ENCODE measurements at places on chromosomes 11 and 22.
A peak's percentile ranks its signal among the peaks of the same experiment; 100 is the strongest.

DNA sequence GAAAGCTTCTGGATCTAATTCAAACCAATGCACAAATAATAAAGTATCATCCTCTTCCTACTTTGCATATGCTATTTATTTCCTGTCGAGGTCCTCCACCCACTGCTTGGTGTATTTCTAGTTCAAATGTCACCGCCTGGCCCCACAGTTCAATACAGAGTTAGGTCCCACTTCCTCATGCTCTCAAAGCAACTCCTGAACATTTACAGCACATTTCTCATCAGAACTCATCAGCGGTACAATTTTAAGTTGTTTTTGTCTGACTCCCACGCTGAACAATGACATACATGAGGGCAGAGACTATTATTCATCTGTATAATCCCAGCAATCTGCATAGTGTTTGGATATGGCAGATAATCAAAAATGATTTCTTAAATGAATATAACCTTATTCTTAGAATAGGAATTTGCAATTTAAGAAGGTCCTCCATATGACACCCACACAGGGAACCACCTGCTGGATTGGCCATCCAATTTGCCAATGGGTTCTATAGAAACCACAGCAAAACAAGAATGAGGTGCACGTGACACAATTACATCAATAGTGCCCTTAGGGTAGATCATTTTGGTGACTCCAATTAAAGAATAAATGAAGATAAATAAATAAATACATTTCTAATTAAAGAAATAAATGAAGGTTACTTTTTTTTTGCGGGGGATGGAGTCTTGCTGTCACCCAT is 54.2 kb downstream of the SLC25A17 start:
- no peaks in the 10 kb centered on the region for H3K36me3 ChIP-seq
- H3K4me3 ChIP-seq, result no peak overlapping the region

- H3K4me3 ChIP-seq, result no peak overlapping the region
- no peaks in the 10 kb centered on the region for H3K36me3 ChIP-seq
- no peak overlapping the region for H3K27ac ChIP-seq
- DNase-seq, result no peak
- H3K27me3 ChIP-seq, result no peaks in the 10 kb centered on the region
- H3K4me1 ChIP-seq, result no peaks in the 10 kb centered on the region
These were observed 41.8 kb upstream of the SCN3B start for GRCh38 chr11:123696183-123696582.

DNA sequence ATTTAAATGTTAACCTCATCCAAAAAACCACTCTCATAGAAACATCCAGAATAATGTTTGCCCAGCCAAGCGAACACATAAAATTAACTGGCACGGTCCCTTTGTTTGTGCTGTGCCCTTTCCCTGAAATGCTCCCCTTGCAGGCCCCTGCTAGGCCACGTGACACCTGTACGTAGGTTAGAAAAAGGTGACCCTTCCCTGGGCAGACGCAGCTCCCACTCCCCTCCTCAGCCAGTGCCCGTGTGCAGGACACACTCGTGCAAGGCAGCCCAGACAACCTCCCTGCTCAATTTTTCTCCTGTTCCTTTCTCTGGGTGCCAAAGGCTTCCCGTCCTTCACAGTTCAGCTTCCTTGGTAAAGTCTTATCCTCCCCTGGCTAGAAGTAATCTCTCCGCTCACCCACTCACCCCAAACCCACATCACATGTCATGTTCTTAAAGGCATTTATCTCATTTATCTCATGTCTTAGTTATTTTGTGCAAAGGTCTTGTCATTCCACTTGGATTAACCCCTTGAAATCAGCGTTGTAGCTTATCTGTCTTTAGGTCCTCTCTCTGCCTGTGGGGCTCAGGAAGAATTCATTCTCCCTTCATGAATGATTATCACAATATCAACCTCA is 20.7 kb downstream of the FAM83F start:
- H3K27ac ChIP-seq, result no peak overlapping the region
- H3K36me3 ChIP-seq, result 0 out of 2 replicates have a peak, but pooled peaks cover 7% of the 10 kb centered on the region
- H3K4me1 ChIP-seq, result no peaks in the 10 kb centered on the region
- no peaks in the 10 kb centered on the region for H3K27me3 ChIP-seq
- no peak overlapping the region for H3K4me3 ChIP-seq
- DNase-seq, result no peak

DNA sequence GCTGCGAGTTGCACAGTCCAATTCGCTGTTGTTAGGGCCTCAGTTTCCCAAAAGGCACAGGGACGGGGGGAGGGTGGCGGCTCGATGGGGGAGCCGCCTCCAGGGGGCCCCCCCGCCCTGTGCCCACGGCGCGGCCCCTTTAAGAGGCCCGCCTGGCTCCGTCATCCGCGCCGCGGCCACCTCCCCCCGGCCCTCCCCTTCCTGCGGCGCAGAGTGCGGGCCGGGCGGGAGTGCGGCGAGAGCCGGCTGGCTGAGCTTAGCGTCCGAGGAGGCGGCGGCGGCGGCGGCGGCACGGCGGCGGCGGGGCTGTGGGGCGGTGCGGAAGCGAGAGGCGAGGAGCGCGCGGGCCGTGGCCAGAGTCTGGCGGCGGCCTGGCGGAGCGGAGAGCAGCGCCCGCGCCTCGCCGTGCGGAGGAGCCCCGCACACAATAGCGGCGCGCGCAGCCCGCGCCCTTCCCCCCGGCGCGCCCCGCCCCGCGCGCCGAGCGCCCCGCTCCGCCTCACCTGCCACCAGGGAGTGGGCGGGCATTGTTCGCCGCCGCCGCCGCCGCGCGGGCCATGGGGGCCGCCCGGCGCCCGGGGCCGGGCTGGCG is at the start of gene BCR:
BCR (plus strand) TSS at position 209 of the 592 bp plus-strand sequence. CDS start 452 bp downstream, outside the sequence.
- no peak within 1 kb of the TSS for H3K27ac ChIP-seq
- DNase-seq, result no peak
- H3K4me3 ChIP-seq, result peak within 1 kb of the TSS; percentile 90
- H3K36me3 ChIP-seq, result no peaks in the 10 kb centered on the region

DNA sequence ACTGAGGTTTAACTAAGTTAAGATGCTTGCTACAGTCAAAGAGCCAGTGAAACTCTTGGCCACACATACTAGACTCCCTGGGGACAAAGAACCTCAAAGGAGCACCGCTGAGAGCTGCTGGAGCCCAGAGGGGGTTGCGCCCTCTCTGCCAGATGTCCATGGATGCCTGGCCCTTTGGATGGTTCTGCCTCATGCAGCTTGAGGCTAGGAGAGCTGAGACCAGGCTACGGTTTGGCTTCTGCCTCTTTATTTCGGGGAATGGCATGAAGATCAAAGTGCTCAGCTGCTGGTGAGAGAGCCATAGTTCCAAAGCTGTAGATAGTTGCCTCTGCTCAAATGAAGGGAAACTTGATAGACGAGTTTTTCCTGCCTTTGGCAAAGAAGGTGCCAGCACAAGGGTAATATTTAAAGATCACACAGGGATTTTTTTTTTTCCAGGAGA is 43.0 kb downstream of the RASSF10 start:
- no peaks in the 10 kb centered on the region for H3K36me3 ChIP-seq
- no peaks in the 10 kb centered on the region for H3K27me3 ChIP-seq
- no peak overlapping the region for H3K4me3 ChIP-seq
- no peaks in the 10 kb centered on the region for H3K4me1 ChIP-seq
- H3K27ac ChIP-seq, result no peak overlapping the region

- peaks cover 2% of the 10 kb centered on the region for H3K4me1 ChIP-seq
- no peak overlapping the region for H3K27ac ChIP-seq
- H3K36me3 ChIP-seq, result no peaks in the 10 kb centered on the region
These were observed 347.8 kb upstream of the PLET1 start for GRCh38 chr11:112608509-112608908.

DNA sequence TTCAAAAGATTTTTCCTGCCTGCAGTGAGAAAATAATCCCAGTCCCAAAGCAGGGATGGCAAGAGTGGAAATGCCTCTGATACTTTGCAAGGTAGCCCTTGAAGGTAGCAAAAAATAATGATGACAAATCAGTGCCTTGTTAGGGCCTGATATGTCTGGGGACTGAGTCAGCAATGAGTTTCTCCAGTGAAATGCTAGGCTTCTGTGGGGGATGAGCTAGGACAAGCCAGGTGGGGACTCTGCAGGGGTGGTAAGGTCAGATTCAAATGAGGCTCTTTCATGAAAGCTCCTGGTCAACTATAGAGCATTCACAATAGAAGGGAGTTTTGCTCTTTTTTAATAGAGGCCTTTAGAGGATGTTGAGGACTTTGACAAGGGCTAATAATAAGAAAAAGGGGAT is 77.7 kb downstream of the ME3 start:
- H3K27me3 ChIP-seq, result no peaks in the 10 kb centered on the region
- H3K36me3 ChIP-seq, result no peaks in the 10 kb centered on the region
- no peak overlapping the region for H3K27ac ChIP-seq
- no peak for DNase-seq
- no peak overlapping the region for H3K4me3 ChIP-seq
- H3K4me1 ChIP-seq, result peaks cover 10% of the 10 kb centered on the region

DNA sequence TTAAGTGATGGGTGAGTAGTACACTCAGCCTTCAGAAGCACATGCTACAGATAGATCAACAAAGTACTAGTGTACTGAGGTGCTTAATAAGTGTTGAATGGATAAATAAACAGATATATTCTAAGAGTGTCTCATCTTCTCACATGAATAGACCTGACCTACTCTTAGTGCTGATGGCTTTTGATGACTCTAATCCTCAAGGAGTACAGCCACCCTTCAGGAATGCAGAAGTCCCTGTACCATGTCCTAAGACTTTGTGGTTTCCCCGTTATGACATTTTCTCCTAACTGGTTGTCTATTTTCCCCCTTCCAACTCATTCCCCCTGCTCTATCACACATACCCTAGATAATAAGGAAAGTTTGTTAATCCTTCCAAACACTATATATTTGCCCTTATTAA is 61.6 kb downstream of the C11orf65 start:
- no peak for DNase-seq
- H3K27ac ChIP-seq, result no peak overlapping the region
- H3K36me3 ChIP-seq, result no peaks in the 10 kb centered on the region
- H3K4me3 ChIP-seq, result no peak overlapping the region
- H3K27me3 ChIP-seq, result no peaks in the 10 kb centered on the region

GRCh38 chr11:133832096-133832990 is 13.0 kb downstream of the SPATA19 start:
- no peak for DNase-seq
- H3K4me3 ChIP-seq, result no peak overlapping the region
- H3K27ac ChIP-seq, result no peak overlapping the region
- H3K36me3 ChIP-seq, result no peaks in the 10 kb centered on the region
- no peaks in the 10 kb centered on the region for H3K4me1 ChIP-seq

DNA sequence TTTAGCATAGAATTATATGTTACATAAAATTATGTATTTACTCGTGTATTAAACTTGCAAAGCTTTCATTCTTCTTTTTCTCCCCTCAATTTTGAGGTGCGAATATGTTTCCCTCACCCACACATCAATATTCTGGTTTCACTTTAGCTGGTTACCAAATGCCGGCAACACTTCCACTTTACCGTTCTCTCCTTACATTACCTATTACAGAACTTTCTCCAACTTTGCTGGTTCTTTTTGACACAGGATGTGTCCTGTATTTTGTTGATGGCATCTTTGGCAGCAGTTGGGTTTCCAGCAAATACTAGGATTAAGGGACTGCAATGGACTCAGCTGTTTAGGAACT is 84.9 kb downstream of the PRR5L start:
- H3K27me3 ChIP-seq, result peaks cover 2% of the 10 kb centered on the region
- H3K27ac ChIP-seq, result no peak overlapping the region
- DNase-seq, result no peak
- H3K4me3 ChIP-seq, result no peak overlapping the region
- no peaks in the 10 kb centered on the region for H3K36me3 ChIP-seq
- no peaks in the 10 kb centered on the region for H3K4me1 ChIP-seq

GRCh38 chr11:132220474-132220873 is 850.1 kb downstream of the NTM start:
- no peaks in the 10 kb centered on the region for H3K36me3 ChIP-seq
- no peak for DNase-seq
- no peak overlapping the region for H3K27ac ChIP-seq

DNA sequence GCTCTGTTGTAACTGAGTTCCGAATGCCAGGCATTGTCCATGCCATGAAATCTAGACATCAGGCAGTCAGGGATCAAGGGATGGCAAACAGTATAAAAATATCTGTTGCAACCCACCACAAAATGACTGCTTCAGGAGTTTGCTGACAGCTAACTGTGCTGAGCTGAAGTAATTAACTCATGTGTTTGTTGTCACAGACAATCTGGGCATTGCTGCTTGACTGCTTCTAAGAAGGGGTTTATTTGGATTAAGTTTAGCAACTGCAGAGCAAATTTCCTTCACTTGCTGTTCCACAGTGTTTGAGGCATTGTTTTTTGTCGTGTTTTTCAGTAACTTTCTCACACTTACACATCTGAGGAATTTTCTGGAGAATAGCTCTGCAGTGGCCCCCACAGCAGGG is 30.4 kb downstream of the BSX start:
- 0 out of 2 replicates have a peak, but pooled peaks cover 2% of the 10 kb centered on the region for H3K27me3 ChIP-seq
- DNase-seq, result no peak
- H3K4me3 ChIP-seq, result no peak overlapping the region
- no peaks in the 10 kb centered on the region for H3K36me3 ChIP-seq

- peaks cover 4% of the 10 kb centered on the region for H3K4me1 ChIP-seq
- no peak overlapping the region for H3K27ac ChIP-seq
- H3K27me3 ChIP-seq, result no peaks in the 10 kb centered on the region
These were observed 54.5 kb upstream of the RRAS2 start for GRCh38 chr11:14413307-14414069.

- peaks cover 25% of the 10 kb centered on the region for H3K4me1 ChIP-seq
- H3K27me3 ChIP-seq, result no peaks in the 10 kb centered on the region
- no peak overlapping the region for H3K4me3 ChIP-seq
- no peak overlapping the region for H3K27ac ChIP-seq
- no peaks in the 10 kb centered on the region for H3K36me3 ChIP-seq
These were observed 23.1 kb upstream of the CBX7 start for GRCh38 chr22:39175353-39176142.

DNA sequence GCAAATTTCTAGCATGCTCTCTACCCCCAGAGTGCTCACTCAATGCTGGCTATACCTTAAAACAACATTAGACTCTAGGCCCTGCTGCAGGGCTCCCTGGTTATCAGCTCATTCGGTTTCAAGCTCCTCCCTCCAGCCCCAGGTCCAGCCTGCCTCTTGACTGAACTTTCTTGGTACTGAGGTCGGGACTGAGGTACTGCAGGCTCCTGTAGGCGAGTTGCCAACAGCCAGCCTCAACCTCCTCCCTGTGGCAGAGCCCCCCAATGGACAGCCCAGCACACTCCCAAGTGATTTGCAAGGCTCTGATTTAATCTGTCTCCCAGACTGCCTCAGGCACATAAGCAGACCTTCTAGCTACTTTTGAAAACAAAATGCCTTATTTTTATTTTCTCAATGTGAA is 73.6 kb upstream of the EIF3M start:
- H3K36me3 ChIP-seq, result no peaks in the 10 kb centered on the region
- no peak overlapping the region for H3K27ac ChIP-seq
- H3K27me3 ChIP-seq, result no peaks in the 10 kb centered on the region
- no peaks in the 10 kb centered on the region for H3K4me1 ChIP-seq
- DNase-seq, result no peak

DNA sequence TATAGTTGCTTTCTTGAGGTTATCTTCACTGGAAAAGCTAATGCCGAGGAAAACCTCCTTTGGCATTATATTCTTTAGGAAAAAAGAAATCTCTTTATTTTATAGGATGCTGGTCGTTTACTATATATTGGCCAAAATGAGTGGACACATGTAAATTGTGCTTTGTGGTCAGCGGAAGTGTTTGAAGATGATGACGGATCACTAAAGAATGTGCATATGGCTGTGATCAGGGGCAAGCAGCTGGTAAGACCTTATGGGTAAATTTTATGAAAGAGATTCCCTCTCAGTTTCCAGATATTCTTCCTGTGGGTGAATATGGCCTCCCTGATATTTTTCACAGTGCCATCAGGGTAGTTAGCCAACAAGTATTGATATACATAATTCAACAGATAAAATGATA is 29.4 kb upstream of the TTC36 start:
- H3K4me3 ChIP-seq, result no peak overlapping the region
- no peak overlapping the region for H3K27ac ChIP-seq
- H3K27me3 ChIP-seq, result no peaks in the 10 kb centered on the region
- no peaks in the 10 kb centered on the region for H3K4me1 ChIP-seq
- no peak for DNase-seq

All from iPS DF 6.9 (cell line).